Esophagus squamous epithelium (tissue), 5 donors: ENCODE measurements at places on chromosomes 1 and 21.

- no peak for DNase-seq
Observed at GRCh38 chr21:26397545-26397944, 175.5 kb downstream of the CYYR1 start.

DNA sequence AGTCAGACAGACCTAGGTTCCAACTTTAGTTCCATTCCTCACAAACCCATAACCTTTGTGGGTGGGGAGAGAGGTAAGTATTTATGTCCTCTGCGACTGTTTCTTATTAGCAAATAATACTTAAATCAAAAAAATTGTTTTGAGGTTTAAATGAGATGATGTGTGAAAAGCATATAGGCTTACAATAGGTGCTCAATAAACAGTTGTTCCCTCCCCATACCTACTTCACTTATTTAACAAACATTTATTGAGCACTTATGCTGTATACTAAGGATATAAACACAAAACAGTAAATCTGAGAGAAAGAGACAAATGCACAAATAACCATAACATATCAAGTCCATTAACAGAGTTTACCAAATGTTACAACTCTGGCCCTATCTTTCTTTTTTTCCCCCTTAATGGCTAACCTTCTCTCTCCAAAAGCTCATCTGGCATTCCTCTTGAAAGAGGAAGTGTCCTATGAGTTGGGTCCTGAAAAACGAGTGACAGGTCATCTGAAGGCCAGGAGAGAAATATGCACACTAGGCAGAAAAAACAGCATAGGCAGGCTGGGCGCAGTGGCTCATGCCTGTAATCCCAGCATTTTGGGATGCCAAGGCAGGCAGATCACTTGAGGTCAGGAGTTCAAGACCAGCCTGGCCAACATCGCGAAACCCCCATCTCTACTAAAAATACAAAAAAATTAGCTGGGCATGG, 10.3 kb downstream of the PIGM start:
- DNase-seq: no peak

- no peak for DNase-seq
Observed at GRCh38 chr1:195664628-195665027, 943.6 kb downstream of the KCNT2 start.

DNA sequence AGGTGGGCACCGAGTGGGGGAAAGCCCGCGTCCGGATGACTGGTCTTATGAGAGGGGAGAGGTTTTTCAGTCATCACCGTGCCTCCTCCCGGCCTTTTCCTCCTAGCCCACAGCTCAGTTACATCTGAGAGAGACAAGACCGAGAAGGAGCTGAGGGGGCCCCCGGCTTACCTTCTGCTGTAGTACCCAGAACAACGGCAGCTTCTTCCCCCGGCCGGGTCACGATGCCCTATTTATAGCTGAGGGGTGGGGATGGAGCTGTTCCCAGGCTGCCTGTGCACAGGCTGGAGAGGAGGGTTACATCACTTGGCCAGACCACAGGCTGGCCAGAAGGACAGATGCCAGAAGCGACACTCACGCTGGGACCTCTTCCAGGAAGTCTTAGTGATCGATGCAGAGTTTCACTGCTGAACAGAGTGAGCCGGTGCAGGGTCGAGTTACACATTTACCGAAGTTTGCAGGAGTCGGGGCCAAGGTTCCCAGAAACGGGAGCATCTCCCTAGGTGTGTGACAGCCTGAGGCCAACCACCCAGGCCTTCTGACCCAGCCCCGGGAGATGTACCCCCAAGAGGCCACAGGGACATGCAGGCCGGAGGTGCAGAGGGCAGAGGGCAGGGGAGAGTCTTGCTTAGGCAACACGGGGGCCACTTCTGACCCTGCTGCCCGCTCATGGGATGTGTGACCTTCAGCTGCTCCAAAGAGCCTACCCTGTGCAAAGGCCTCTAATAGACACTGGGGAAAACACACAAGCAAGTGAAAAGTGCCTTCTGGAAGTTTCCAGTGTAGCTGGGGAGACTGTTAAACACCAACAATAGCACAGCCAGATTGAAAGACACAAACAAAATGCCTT, at the start of gene AGT:
Gene AGT (minus strand): TSS at position 208 of the 850 bp plus-strand sequence. CDS start 3,299 bp downstream, outside the sequence.
- no peak for DNase-seq

DNA sequence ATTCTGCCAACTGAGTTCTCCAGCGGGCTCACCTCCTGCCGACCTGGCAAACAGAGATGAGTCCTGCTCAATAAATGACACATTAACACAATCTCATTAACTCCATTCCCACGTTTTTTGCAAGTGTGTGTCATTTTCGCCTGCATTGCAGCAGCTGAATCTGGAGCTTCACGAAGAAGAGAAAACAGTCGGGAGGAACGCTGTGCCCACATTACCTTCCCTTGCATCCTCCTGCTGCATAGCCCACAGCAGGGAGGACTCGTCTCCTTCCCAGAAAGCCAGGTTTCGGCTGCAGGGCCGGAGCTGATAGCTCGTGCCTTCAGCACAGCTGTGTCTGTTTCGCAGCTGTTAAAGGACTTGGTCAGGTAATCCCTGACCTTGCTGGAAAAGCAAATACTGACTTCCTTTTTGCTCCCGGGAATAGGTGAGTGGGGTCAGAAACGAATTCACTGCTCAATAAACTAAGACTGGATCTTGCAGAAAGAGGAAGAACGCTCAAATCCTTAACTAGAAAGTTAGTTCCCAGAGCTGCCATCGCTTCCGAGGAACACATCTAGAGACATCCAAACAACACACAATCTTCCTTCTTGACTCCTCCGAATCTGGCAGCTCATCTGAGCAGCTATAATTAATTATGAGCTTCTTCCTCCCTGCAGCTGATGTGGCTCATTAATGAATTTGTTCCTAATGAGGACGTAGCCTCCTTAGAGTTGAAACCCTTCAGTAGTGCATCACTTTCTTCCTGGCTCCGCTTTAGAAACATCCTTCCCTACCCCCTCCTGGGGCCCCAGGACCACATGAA, 33.0 kb downstream of the KANK4 start:
- DNase-seq: no peak

DNA sequence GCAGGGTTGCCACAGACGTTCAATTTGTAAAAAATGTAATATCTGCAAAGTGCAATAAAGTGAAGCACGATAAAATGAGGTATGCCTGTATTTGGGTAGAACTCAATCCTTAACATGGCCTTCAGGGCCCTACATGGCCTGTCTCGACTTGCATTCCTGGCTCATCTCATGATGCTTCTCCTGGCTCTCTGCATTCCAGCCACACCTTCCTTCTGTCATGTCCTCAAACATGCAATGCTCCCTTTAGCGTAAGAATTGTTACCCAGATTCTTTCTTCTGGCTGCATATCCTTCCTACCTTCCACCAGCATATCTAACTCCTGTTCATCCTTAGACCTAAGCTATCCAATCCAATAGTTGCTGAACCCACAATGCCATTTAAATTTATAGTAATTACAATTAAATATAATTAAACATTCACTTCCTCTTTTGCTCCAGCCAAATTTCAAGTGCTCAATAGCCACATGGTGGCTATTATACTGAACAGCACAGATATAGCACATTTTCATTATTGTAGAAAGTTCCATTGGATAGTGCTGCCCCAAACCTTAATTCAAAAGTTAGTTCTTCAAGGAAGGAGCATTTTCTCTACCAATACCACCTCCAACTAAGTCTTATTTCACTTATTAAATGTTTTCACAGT, 32.6 kb downstream of the FGGY start:
- no peak for DNase-seq

GRCh38 chr1:51910221-51911000, 31.9 kb upstream of the NRDC start:
- no peak for DNase-seq

- no peak for DNase-seq
Observed at GRCh38 chr1:229379846-229380245, 37.0 kb upstream of the CCSAP start.

DNA sequence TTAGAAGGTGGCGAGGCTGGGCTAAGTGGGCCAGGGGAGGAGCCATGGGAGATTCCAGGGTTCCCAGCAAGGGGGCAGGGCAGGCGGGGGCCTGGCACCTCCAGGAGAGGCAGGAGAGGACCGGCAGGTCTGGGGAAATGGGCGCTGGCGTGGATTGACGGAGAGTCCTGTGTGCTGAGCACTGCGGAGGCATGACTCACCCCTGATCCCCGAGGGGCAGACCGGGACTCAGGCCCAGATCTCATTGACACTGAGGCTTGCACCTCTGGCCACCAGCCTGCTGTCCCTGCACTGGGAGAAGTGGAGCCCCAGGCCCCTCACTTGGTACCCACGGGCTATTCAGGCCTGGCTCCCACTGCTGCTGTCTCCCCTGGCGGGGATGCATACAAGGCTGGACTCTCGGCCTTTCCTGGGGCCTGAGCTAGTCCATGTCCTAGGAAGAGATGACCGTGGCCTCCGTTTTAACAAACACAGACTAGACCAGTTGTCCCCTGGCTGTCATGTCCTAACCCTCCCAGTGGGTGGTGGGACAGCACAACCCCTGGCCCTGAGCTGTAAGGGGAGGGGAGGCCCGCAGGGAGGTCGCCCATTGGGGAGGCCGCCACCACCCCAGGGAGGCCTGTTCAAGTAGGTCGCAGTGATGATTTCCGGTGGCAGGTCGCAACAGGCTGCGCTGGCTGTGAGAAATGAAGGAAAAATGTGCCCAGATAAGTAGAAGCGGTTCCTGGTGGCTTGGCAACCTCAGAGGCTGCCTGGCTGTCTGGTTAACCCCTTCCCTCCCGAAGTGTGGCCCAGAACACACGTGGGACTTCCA, 39.7 kb downstream of the RIPK4 start:
- no peak for DNase-seq

DNA sequence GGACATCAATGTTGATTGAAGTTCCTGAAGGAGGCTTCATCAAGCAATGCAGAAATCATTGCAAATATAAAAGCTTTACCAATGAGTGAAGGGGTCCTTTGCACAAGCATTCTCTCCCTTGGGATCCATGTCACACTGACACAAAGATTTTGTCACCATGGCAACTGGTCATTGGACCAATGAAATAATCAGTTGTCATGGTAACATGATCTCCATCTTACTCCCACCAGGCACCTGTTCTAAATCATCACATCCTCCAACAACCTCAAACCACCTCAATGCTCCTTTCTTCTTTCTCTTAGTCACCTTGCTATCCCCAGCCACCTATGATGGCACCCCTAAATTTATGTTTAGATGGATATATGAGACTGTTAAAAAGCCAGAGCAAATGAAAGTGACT, 13.5 kb upstream of the FOXJ3 start:
- DNase-seq: no peak

DNA sequence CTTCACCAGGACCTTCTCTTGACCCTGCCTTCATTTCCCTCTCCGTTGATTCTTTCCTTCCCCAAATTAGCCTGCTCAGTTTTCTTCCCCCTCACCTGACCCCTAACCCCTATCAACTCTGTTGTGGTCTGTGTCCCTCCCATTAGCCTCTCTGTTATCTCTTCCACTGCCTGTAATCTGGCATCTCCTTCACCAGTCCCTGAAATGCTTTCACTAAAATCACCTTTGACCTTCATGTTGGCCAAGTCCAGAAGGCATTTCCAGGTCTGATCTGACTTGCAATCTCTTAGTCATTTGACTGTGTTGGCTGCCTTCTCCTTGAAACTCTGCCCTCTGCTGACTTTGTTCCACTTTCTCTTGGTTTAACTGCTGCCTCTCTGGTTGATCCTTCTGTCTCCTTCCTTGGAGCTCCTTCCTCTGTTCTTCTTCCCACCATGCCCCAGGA, 28.2 kb downstream of the ATP8B2 start:
- no peak for DNase-seq

- no peak for DNase-seq
Observed at GRCh38 chr1:230598745-230599144, 43.5 kb upstream of the COG2 start.

DNA sequence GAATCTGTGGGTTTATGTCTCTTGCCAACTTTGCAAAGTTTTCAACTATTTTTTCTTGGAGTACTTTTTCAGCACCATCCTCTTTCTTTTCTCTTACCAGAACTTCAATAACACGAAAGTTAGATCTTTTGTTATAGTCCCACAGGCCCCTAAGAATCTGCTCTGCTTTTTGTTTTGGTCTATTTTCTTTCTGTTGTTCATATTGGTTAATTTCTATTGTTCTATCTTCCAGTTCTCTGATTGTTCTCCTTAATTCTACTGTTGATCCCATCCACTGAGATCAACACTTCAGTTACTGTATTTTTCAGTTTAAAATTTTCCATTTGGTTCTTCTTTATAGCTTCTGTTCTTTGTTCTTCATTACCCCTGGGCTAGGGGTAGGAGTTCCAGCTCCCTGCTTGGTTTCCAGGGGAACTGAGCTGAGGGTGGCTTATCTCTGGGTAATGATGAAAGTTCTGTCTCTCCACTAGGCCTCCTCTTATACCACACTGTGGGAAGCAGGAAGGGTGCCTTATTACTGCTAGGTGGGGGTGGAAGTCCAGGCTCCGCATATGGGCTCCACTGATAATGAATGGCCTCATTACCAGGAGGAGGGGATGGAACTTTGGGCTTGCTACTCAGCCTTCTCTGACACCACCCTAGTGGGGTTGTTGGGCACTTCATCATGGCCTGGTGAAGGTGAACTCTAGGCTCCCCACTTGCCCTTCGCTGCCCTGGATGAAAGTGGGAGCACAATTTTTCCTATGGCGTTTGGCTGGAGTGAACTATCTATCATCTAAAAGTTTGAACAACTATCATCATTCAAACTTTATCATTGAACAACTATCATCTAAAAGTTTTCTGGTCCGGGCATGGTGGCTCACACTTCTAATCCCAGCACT, 39.3 kb downstream of the NAV1 start:
- DNase-seq: no peak

DNA sequence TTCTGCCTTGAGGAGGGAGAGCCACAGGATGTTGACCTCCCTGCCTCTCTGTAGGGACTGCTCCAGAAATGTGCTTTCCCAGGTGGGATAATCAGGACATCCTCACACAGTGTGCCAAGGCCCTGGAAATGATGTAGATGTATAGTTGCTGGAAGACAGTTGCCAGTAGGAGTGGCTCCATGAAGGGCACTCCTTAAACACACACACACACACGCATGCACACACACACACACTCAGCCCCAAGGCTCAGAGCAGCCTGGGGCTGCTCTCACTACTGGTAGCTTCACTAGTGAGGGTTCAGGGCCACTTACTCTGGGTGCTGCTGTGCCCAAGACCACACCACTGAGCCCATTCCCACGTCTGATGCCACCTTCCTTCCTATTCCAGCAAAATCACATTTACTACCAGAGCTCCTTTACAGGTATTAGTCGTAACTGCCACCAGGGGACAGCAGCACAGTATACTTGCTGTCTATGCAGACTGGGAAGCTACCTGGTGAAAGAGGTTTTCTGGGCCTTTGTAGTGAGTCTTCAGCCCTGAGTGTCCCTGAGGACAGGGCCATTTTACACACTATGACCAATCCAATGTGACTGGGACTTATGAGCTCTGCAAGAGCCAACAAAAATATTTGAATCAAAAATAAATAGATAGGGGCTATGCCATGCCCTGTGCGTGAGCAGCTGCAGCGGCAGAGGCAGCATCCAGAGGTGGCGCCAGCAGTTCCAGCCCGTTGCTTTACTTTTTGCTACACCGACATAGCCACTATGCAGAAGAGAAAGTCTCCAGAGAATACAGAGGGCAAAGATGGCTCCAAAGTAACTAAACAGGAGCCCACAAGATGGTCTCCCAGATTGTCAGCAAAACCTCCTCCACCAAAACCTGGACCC, 15.0 kb downstream of the CRNN start:
- DNase-seq: no peak
